ENCODE measurements at places on chromosomes 5 and 9. TPM values are rescaled to one million over a fixed set of nuclear protein-coding genes. Genes with fewer than 3 reads are reported as not detected.

FCN2 gene
- polyA plus RNA-seq: not detected

DNA sequence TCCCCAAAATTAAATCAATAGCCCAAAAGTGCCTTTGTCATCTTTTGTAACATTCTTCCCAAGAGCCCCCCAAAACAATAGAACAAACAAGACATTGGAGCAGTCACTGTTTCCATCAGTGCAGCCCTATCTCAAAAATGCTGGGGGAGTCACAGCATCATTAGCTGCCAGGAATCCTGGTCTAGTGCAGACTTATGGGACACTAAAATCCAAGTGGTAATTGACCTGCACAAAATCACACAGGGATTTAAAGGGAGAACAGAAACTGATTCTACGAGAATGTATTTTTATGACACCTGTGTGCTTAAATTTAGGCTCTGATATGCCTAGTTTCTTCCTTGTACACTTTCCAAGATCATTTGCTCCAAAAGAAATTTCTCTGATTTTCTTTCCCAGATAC is 172.9 kb downstream of the GLIS3 start:
- no peak for DNase-seq

NMUR2 gene
- not detected for polyA plus RNA-seq

LOX gene
- polyA plus RNA-seq: not detected

IFNB1 gene
- not detected for polyA plus RNA-seq

WDR38 gene
- not detected for polyA plus RNA-seq
